Glutamatergic neuron (in vitro differentiated cells): ENCODE measurements at places on chromosomes 1 and 21. TPM values are rescaled to one million over a fixed set of nuclear protein-coding genes. Genes with fewer than 3 reads are reported as not detected.
A peak's percentile ranks its signal among the peaks of the same experiment; 100 is the strongest.

DNA sequence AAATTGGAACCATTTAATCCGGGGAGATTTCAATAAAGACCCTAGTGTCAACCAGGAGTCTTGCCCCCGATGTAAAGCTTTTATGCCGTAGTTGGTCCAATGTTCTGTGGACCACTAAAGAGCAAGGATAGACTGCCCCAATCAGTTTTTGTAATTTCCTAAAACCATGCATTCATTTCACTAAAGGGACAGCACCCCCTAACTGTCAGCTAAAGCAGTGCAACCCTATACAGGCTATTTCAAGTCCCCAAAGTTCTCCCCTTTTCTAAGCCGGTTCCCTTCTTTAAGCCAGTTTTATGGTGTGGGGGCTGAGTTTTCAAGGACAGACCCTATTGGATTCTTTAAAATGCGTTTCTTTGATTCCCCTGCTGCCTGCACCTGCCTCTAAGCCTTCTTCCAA lies 12.7 kb upstream of the PDPN start:
- DNase-seq, result no peak

DNA sequence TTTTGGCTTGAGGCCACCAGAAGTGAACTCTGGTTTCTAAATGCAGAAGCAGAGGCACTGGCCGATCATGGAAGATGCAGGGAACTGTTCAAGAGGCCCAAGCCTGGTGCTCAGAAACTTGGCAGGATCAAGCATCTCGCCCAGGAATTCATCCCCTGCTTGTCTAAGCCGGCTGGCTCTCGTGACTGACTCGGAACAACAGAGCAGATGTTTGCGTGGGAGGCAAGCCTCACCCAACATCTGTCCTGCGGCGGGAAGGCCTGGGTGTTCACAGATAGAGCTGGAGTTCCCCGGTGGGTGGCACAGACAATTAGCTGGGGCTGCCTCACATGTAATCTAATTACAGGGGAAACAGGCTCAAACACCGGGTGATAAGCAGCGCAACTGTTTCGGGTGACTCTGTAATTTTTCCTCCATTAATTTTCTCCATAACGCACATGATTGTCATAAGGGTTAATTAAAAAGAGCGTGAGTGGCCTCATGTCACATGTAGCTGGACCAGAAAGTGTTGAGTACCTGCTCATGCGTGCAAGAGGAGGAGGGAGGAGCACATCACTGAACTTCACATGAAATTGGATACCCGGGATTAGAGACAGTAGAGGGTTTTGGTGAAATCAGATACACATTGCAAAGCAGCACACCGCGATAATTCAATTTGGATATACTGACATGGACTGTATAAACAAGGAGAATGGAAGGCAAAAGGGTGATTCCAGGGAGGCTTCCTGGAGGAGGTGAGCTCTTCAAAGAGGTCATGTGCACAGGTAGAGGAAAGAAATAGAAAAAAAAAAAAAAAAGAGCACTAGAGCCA lies 180.0 kb downstream of the ETS2 start:
- DNase-seq, result no peak

DNA sequence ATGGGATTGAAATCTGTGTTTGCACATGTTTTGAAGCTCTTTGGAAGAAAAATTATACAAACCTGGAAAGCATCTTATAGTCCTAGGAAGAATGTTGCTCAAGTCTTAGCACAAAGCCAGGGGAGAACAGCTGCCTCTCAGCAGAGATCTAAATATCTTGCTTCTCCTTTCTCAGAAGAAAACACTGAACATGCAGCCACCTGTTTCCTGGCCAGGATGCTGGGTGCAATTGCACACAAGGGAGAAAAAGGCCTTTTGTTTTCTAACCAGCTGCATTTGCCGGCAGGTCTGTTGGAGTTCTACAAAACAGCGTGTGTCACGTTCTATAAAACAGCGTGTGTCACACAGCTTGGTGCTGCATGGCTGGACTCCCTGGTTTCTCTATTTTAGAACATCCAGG lies 259.6 kb upstream of the PLD5 start:
- no peak for DNase-seq

DNA sequence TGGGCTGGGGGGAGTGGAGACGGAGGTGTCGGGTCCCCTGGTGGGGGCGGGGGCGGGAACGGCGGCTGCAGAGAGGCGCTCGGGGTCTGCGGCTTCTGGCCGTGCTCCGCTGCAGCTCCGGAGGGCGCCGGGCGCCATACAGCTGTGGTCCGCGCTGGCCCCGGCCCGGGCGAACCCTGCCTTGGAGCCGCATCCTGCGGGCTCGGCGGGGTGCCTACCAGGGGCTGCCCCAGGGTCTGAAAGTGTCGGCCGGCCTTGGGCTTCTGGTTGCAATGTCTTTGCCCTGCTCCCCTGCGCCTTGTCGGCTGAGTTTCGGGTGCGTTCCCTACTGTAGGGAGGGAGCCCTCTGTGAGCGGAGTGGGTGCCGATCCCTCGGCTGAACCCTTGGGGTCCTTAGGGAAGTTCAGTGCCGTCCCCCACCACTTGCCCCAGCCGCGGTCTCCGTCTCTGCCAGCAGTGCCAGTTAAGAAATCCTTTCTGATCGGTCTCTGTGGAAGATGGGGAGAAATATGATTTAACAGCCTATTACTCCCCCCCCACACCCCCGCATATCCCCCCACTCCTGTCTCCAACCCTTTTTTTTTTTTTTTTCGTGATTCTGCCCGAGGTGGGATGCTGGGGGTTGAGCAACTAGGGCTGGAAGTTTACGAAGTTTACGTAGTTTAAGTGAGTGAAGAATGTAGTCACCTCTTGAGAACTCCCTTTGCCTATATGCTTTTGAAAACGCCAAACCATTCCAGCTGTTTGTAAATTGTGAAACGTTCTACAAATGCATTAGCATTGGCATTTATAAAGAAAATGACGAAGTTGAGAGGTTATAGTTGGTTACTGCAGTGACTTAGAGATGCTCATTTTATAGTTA lies 588 bp downstream of the NEXN start:
- peak; percentile 61 for DNase-seq

GRCh38 chr1:159012495-159012894 lies 2.8 kb downstream of the IFI16 start:
- no peak for DNase-seq

GRCh38 chr1:178241837-178242236 lies 147.9 kb downstream of the RASAL2 start:
- DNase-seq, result no peak

- DNase-seq, result no peak
Observed at GRCh38 chr1:67732750-67733151, 47.8 kb downstream of the GADD45A start.

GRCh38 chr1:213572912-213573647 lies 414.7 kb upstream of the PROX1 start:
- no peak for DNase-seq

DNA sequence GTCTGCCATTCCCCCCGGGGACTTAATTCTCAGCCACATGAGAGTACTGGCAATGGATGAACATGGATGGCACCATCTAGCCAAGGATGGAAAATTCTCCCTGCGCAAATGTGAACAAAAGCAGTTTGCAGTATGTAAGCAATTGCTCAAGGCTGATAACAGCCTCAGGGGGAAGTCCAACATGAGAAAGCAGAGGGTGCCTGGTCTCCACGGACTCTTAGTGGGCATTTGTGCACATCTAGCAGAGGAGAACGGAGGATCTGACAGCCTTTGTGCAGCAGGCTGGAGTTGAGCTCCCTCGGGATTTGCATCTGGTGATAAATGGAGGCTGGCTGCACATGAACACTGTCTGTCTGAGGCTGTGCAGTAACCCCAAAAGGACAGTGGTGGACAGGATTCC lies 13.9 kb upstream of the OLIG1 start:
- no peak for DNase-seq

- no peak for DNase-seq
Observed at GRCh38 chr1:184212649-184213314, 161.3 kb downstream of the TSEN15 start.

GRCh38 chr21:15164678-15165303 lies 100.0 kb upstream of the NRIP1 start:
- DNase-seq, result no peak

DNA sequence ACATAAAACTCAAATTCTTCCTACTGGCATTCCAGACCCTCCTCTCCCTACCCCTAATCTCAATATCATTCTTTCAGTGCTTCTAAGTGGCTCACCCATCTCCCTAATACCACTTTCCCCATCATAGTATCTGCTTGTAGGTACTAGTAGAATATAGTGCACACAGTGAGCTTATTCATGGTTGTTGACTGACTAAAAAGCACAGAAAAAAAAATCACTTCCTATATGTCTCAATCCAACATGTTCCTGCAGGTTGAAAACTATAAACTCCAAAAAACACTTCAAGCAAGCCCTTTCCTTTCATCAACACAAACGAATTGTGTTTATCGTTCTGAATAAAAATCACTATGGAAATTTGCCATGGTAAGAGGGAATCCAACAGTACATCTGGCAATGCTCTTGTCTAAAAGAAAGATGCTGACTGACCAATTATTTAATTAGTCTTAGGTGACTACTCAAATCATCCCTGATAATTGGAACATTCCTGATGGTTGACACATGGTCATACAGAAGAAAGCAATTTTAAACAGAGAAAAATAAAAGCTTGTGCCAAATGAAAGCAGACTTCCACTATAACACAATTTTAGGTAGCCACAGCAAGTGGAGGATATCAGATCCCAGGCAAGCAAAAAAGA lies 87.1 kb downstream of the NDUFS5 start:
- no peak for DNase-seq

The CELA2A gene
- not detected for total RNA-seq

GRCh38 chr1:207981976-207982375 lies 71.1 kb upstream of the CD34 start:
- DNase-seq, result peak; percentile 52

The SLAMF6 gene
- total RNA-seq, result not detected

DNA sequence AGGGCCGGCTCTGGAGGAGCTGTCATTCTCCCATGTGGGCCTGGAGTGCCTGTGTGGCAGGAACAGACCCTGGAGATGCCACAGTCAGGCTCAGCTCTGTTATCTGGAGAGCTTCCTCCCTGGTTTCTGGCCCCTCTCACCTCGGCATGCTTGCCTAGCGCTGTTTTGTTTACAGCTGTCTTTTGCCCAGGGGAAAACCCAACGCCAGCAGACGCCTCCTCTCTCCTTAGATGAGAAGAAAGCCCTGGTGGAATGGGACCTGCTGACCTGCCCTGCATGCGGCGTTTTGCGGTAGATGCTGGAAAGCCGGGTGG lies 104.9 kb downstream of the CRYAA start:
- DNase-seq, result no peak

DNA sequence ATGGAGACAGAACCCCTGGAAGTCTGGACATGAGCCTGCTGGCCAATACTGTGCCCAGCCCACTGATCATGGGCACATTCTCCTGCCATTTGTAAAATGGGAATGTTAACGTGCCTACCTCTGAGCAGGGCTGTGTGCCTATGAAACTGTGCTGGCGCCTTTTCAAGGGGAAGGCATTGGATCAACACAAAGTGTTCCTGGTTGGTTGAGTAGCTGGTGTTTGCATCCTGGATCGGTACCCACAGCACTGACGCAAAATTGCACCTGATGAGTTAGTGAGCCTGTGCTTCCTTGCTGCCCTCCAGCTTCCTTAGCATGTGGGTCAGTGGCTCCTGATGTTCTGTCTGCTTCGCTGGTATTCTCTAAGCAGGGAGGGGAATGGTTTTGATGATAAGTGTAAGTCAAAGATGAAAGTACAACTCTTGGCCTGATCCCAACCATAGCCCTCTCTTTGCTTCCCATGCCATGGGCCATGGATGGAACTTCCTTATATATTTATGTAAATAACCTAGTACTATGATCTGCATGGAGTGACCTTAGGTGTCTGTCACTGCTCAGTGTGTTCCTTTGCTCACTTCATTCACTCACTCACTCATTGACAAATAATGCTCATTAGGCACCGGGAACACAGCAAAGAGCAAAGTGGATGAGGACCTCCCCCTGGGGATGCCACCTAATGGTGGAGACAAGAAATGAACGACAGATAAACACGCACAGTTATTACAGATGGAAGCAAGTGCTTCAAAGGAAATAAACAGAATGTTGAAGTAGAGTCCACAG lies 22.7 kb downstream of the MAB21L3 start:
- no peak for DNase-seq

- DNase-seq, result no peak
Observed at GRCh38 chr1:103146166-103146565, 37.8 kb upstream of the COL11A1 start.

The NADK gene
- 66.0 TPM for total RNA-seq

The C1orf53 gene
- 5.9 TPM for total RNA-seq

- no peak for DNase-seq
Observed at GRCh38 chr1:210769473-210769872, 364.5 kb downstream of the KCNH1 start.
